ENCODE measurements at places on chromosomes 5 and 9.

- no peak for DNase-seq
Measured at GRCh38 chr9:31393240-31393639, 991.2 kb upstream of the ACO1 start.

DNA sequence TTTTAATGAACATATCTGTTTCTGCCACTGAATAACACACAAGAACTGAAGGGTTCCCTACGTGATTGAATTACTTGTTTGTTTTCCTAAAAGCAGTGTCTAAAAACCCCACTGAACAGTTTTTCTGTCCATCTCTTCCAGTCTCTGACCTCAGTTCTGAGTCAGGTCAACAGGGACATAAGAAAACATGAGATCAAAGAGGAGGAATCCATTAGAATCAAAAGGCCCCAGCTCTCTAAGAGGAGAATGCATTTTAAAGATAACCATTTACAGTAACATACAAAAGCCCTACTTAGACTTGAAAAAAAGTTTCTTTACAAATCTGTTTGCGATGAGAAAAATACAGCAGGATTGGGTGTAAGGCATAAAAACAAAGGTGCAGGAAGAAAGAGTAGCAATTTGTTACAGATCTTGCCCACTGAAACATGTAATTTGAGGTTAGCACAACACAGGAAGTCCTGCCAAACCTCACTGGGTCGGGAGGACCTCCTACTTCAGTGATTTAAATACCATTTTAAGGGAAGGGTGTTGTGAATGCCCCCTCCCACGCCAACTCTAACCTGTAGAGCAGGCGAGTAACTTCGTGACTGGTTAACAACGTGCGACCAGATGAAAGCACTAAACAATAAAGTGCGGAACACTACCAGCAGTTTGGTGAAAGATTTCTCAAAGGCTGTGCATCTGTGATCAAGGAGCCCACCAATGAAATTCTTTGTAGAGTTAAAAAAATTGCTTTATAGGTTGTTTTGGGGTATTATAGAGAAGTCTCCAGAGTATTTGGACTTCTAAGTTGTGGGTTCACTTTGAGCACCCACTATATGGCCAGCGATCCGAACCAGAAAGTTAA lies 1.3 kb downstream of the QSOX2 start:
- DNase-seq: no peak

DNA sequence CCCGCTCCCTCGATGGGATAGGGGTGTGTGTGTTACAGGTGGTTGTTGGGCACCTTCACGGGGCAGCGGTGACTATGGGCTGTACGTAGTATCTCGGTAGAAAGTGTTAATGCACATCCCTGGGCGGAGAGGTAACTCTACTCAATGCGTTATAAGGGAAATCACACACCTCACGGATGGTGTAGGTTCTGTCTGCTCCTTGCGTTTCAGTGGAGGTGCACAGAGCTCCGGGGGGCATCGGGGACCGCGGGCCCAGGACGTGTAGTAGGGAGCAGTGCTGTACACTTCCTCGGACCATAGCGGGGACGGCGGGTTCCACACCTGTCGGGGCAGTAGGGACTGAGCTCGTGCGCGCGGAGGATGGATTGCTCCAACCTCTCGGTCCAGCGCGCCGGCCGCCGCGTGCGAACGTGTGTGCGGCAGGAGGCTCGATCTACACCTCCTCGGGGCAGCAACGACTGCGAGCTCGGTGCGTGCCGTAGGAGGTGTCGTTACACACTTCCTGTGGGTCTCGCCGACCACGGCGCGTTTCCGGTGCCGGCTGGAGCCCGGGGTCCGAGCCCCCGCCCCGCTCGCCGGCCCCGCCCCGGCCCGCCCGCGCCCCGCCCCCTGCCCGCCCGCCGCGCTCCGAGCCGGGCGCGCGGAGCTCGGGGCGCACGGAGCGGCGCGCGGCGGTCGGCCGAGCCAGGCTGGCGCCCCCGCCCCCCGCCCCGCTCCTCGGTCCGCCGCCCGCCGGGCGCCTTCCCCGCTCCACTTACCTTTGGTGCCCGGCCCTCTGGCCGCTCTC lies at the start of gene KIAA1958:
KIAA1958 (plus strand) TSS at position 607 of the 787 bp plus-strand sequence. CDS start 87,254 bp downstream, outside the sequence.
- peak; percentile 89 for DNase-seq

DNA sequence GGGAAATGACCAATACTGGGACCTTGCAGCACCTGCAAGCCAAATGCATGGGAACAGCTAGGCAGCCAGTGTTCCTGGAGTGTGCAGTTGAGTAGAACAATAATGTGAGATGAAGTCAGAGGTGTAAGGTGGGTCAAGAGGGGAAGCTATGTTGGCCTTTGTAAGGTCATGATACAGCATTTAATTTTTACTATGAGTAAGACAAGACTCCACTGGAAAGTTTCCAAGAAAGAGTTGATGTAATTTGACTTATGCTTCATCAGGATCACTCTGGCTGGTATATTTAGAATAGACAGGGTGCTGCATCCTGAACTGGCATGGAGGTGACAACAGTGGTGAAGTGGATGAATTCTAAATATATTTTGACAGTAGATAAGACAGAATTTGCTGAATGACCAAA lies 744.8 kb downstream of the KCTD16 start:
- no peak for DNase-seq

DNA sequence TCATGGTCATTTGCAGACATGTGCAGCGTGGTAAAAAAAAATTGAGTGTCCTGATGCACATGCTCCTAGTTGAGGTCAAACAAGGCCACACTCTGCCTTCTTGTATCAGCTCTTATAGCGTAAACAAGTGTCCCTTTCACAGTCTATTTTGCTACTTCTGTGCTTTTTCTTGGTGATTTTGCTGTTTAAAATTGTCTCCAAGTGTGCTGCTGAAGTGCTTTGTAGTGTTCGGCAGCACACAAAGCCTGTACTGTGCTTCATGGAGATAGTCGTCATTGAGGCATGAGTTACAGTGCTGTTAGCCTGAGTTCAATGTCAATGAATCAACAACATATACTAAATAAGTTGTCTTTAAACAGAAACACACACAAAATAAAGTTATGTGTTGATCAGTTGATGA lies 690.4 kb upstream of the MEF2C start:
- no peak for DNase-seq

DNA sequence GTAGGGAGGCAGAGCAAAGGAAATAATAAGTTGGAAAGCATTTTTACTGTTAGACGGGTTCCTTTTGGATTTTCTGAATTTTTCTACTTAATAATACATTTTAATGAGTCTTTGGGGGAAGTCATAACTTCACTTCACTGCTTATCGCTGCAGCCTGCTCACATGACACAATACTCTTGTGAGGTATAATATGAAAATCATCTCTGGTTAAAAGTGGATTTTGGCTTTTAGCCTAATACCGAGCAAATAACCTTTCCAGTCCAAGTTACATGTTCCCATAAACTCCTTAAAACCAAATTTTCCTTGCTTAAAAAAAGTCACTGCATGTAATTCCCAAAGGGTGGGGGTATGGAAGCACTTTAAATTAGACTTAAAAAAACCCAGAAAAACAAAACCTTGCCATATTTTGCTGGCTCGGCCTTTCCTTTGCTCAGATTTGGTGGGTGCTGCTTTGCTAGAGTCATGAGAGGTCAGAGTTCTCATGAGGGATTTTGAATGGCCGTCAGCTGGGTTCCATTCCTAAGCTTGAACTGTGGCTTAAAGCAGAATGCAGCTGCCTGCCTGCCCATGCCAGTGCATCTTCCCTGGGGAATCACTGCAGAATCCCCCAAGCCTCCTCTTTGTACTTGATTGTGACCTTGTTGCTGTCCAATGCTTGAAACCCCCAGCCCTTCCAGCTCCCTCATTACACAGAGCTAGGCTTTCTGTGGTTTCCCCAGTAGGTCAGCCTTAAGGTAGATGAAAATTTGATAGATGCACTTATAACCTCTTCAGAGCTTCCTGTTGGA lies 331.8 kb downstream of the KDM4C start:
- no peak for DNase-seq

GRCh38 chr9:99465231-99465907 lies 243.3 kb downstream of the SEC61B start:
- DNase-seq: no peak

- DNase-seq: no peak
Measured at GRCh38 chr5:143801252-143801939, 10.6 kb upstream of the HMHB1 start.

DNA sequence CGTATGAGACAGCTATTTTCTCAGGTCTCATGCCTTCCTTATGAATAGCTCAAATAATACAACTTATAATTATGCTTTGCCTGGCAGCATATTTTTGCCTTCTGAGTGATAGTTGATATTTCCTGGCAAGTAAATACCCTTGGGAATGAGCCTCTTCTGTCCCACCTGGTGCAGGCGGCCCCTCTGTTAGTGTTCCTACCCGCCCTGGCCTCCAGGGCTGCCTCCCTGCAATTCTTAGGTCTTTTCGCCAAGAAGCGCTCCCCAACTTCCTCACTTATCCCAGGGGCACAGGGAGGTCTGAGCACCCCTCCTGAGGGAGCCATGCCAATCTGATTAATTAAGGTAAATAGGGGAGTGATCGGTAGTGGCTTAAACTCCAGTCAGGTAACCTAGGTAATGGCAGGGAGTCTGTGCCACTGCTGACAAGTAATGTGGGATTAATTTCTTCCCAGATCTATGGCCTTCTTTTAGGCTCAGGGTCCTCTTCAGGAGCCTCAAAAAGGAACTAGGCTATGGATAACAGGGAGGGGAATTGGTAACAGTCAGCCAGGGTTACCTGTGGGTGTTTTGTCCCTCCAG lies 81.5 kb downstream of the GALNT10 start:
- DNase-seq: no peak

GRCh38 chr9:136518623-136519022 lies 27.2 kb downstream of the NOTCH1 start:
- DNase-seq: no peak

DNA sequence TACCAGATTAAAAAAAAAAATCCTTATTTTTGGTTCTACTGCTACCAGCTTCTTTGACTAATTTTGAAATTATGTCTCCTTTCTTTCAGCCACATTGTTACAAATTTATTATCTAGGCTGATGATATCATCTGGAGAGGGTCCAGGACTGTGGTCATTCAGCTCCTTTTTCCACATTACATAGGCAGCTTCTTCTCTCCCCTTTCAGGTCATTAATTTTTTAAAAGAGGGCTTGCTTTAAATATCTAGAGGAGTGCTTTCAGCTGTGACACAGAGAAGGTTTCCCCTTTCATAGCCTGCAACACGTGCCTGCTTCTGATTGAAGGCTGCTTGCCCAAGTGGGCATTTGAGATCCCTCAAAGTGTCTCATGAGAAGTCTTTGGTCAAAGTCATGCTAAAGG lies 155.7 kb upstream of the PAPPA start:
- no peak for DNase-seq

DNA sequence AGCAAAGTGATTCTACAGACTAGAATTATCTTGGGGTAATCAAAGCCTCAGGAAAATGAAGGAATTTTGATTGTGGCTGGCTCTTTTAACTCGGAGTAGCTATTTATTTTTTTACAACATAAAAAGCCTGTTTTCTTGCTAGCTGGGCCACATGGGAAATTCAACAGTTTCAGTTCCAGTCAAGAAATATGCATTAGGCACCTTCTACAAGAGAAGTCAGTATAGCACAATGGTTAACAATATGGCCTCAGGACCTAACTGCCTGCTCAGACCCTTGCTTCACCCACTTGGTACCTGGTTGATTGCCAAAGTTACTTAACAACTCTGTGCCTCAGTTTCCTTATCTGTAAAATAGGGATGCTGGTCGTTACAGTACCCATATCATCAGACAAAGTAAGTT lies 586.2 kb downstream of the ZNF608 start:
- DNase-seq: no peak

DNA sequence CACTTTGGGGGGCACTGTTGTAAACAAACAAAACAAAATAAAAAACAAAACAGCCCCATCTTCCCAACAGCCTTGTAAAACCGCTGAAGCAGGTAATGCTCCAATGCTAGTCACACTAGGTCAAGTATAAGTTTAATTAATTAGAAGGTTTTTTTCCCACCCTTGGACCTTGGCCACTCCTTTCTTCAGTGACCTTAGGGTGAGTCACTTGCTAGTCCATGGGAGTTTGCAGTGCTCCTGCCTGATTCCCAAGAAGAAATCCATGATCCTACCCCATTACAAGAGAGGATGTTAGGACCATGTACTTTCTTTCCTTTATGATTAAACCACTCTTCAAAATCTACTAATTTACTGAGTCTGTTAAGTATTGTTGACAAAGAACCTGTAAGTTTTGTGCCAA lies 192.2 kb upstream of the CDKN2B start:
- no peak for DNase-seq

DNA sequence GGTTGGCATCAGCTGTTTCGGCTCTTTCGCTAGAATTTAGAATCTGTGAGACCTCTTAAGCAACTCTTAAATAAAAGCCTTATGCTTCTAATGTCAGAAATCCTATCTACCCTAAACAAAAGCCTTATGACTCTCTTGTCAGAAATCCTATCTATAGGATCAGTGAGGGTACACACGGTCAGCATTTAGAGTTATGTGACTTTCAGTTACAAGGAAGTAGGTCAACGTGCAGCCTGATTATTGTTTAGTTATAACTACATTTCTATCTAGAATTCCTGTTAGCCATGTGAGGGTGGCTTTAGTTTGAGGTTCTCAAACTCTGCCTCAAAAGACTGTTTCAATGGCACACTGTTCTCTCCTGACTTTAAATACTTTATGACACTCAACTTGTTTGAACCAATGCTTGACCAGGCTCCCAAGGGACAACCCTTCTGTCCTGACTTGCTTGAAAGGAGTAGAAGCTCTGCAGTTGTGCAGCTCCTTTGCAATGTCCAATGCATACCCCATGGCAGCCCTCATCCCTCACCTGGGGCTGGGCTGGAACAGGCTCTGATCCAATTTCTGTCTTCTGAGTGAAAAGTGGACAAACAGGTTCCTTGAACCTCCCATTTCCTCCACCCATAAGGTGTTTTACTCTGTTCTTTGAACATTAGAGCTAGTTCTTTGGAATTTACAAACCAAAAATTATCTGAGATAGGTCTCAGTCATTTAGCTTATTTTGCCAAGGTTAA lies 251.6 kb upstream of the PIK3R1 start:
- no peak for DNase-seq

DNA sequence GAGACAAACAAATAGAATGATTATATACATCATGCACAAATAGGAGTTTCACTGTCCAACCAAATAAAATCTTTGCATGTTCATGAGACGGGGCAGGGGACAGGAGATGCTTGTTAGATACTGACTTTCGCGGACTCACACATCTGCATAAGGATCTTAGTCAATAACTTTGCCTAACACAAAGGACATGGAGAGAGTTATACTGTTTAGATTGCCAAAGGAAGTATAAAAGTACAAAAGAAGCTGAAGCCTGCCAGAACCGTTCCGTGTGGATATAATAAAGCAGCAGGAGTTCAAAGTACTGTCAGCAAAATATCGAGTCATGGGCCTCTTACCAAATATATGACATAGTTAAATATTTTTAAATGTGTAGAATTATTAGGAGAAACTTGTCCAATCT lies 1148.4 kb downstream of the EFNA5 start:
- no peak for DNase-seq

GRCh38 chr5:16774806-16775205 lies 158.0 kb upstream of the RETREG1 start:
- no peak for DNase-seq

GRCh38 chr9:91066042-91066415 lies 264.4 kb downstream of the SYK start:
- DNase-seq: no peak

GRCh38 chr5:76527685-76528161 lies 95.5 kb downstream of the F2RL2 start:
- no peak for DNase-seq

GRCh38 chr9:112174965-112175795 lies at the start of gene SUSD1:
SUSD1 (minus strand) TSS chr9:112175297; CDS start chr9:112175235, 62 bp downstream.
- no peak for DNase-seq

GRCh38 chr5:16564248-16564867 lies 52.4 kb downstream of the RETREG1 start:
- no peak for DNase-seq

All from sigmoid colon (tissue), 7 donors.